ENCODE measurements at places on chromosomes 11 and 22. TPM values are rescaled to one million over a fixed set of nuclear protein-coding genes. Genes with fewer than 3 reads are reported as not detected.
A peak's percentile ranks its signal among the peaks of the same experiment; 100 is the strongest.

DNA sequence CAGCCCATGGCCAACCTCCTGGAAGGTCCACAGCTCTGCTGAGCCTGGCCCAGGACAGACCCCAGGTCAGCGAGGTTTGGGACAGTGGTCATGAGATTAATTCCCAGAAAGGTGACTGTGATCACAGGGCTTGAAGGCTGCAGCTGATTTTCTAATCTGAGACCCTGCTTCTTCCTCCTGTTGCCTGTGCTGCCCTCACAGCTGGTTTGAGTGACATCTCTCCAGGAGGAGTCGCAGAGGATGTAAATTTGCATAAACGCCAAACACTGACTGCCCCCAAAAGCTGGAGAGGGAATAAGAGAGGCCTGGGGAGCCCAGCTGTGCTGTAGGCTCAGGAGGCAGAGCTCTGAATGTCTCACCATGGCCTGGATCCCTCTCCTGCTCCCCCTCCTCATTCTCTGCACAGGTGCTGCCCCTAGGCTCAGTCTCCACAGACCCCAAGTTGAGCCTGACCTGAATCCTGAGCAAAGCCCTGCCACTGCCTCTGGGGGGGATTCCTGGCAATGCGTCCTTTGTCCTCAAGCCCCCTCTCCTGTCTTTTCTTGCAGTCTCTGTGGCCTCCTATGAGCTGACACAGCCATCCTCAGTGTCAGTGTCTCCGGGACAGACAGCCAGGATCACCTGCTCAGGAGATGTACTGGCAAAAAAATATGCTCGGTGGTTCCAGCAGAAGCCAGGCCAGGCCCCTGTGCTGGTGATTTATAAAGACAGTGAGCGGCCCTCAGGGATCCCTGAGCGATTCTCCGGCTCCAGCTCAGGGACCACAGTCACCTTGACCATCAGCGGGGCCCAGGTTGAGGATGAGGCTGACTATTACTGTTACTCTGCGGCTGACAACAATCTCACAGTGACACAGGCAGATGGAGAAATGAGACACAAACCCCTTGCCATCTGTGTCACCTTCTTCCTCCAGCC is 23.8 kb downstream of the GGTLC2 start:
- no peak overlapping the region for H3K27ac ChIP-seq
- H3K4me1 ChIP-seq, result no peaks in the 10 kb centered on the region
- H3K27me3 ChIP-seq, result peaks cover 2% of the 10 kb centered on the region
- H3K4me3 ChIP-seq, result no peak overlapping the region

DNA sequence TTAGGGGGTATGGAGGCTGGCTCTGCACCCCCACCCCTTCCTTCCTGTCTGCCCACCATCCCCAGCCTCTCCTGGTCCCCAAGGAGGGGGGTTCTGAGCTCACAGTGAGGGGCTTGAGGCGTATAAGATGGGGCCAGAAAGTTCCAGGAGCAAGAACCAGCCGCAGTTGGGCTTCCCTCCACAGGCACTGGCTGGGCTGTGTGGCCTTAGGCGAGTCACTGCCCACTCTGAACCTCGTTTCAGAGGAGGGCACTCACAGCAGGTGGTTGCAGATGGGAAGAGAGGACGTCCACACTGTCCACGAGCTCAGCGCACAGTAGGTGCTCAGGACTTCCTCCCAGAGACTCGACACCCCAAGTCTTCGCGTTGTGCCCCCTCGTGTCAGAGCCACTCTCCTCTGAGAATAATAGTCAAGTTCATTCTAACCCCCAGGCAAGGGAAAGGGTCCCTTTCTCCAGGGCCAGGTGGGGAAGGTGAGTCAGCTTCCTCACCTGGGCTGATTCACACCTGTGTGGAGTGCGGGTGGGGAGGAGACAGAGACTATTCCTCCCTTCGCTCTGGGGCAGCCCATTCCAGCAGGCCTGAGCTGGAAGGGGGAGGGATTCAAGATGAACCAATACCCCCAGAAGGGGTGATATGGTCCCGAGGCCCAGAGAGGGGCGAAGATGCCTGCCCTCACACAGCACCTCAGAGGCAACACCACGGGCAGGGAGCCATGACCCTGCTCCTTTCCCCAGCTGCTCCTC is 29.3 kb downstream of the RPL3 start:
- H3K27me3 ChIP-seq, result no peaks in the 10 kb centered on the region
- no peak for DNase-seq
- no peak overlapping the region for H3K27ac ChIP-seq
- H3K4me3 ChIP-seq, result no peak overlapping the region
- peaks cover 3% of the 10 kb centered on the region for H3K4me1 ChIP-seq
- peaks cover 3% of the 10 kb centered on the region for H3K36me3 ChIP-seq

DNA sequence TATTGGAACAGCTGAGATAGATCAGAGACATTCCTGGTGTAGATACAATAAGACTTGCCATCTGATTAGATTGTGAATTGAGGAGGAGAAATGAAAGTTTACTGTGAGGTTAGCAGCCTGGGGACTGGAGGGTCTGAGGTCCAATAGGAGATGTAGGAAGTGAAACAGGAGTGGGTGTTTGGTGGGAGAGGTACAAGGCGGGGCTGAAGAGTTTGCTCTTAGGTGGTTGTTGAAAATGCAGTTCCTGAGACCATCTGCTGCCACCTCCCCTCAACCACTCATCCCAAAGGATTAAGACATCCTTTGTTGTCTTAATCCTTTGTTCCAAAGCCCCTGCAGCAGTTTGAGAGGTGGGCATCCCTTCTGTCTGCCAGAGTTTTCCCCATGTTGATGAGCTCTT is 14.8 kb downstream of the PIWIL4 start:
- no peaks in the 10 kb centered on the region for H3K27me3 ChIP-seq
- DNase-seq, result no peak
- H3K27ac ChIP-seq, result no peak overlapping the region
- peaks cover 1% of the 10 kb centered on the region for H3K36me3 ChIP-seq
- H3K4me3 ChIP-seq, result no peak overlapping the region
- no peaks in the 10 kb centered on the region for H3K4me1 ChIP-seq

Gene OR8G1
- total RNA-seq, result not detected

DNA sequence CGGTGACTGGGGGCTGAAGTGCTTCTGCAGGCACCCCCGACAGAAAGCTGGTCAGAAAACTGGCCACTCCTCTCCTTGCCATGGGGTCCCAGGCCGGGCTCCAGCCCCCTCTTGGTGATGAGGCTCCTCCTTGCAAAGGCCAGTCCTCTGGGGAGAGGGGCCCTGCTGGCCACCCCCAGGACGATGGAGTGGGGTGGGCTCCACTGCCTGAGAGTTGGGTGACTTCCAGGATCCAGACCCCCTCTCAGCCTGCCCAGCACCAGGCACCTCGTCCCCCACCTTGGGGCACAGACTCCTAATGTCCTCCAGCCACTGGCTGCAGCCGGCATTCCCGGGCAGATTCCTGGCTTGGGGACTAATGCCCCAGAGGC is 441 bp upstream of the RPS6KA4 start:
- peaks cover 15% of the 10 kb centered on the region for H3K36me3 ChIP-seq
- no peaks in the 10 kb centered on the region for H3K27me3 ChIP-seq
- peak overlapping the region; percentile 60 for H3K4me3 ChIP-seq
- no peak for DNase-seq
- peak overlapping the region; percentile 53 for H3K27ac ChIP-seq

DNA sequence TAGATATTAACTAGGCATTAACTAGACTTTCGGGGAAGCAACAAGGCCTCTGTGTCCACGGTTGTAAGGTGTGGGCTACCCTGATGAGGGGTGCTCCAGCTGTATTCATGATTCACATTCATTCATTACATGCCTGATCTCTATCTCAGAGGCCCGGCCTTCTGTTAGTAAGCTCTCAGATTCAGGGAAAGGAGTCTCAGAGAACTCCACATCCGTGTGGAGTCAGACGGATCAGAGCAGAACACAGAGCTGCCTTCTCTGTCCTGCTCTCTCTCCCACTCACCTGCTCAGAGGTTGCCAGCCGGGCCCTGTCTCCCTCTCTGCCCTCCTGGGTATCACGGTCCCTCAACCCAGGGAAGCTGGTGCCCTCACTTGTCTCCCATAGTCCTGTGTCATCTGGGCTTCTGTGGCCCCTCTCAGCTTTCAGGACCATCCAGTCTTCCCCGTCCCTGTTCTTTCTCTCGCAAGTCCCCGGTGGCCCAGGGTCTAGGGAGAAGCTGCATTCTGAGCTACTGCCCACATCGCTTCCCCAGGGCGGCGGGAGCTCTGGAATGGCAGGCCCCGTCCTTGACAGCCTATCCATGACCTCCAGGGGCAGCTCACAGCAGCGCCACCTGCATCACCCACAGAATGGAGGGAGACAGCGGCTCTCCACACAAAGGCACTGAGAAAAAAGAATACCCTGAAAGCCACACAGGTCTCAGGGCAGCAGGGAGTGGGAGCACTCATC is 4.3 kb downstream of the TP53AIP1 start:
- H3K27ac ChIP-seq, result no peak overlapping the region
- H3K4me3 ChIP-seq, result no peak overlapping the region
- no peaks in the 10 kb centered on the region for H3K4me1 ChIP-seq
- no peaks in the 10 kb centered on the region for H3K36me3 ChIP-seq

DNA sequence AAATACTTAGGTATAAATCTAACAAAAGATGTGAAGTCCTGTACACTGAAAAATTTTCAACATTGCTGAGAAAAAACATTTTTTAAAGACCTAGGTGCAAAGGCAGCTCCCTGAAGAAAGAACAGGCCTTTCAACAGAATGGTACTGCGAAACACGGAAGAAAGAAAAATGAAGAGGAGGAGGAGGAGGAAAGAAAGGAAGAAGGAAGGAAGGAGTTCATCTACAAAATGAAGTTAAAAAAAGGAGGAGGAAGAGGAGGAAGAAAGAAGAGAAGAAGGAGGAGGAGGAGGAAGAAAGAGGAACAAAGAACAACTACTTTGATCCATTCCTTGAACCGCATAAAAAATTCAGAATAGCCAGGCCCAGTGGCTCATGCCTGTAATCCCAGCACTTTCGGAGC is 29.5 kb downstream of the DGCR2 start:
- H3K27me3 ChIP-seq, result no peaks in the 10 kb centered on the region
- peaks cover 8% of the 10 kb centered on the region for H3K36me3 ChIP-seq
- no peak overlapping the region for H3K27ac ChIP-seq
- DNase-seq, result no peak

DNA sequence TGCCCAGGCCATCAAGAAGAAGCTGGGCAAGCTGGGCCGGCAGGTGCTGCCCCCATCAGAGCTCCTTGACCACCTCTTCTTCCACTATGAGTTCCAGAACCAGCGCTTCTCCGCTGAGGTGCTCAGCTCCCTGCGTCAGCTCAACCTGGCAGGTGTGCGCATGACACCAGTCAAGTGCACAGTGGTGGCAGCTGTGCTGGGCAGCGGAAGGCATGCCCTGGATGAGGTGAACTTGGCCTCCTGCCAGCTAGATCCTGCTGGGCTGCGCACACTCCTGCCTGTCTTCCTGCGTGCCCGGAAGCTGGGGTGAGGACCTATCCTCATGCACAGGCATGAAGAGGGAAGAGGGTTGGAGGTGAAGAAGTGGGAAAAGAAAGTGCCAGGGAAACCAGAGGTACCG is 5.3 kb upstream of the NHERF4 start:
- H3K4me1 ChIP-seq, result peaks cover 18% of the 10 kb centered on the region
- H3K27me3 ChIP-seq, result no peaks in the 10 kb centered on the region
- H3K4me3 ChIP-seq, result no peak overlapping the region
- H3K36me3 ChIP-seq, result no peaks in the 10 kb centered on the region

DNA sequence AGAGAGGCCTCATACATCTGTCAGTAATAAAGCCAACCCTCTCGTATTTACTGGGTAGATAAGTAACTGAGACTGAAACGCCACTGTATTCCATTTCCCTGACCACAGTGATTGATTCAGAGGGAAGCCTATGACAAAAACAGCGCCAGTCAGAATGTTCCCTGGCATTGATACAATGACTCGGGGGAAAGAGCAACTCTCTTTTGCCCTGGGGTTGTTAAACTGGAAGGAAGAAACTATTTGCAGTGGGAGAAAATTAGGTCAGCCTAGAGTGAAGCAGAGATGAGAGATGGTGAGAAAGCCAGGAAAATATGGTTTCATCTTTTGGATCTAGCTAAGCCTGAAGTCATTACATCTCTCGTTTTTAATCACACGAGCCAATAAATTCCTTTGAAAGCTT is 48.6 kb upstream of the RBFOX2 start:
- no peaks in the 10 kb centered on the region for H3K4me1 ChIP-seq
- no peaks in the 10 kb centered on the region for H3K36me3 ChIP-seq

DNA sequence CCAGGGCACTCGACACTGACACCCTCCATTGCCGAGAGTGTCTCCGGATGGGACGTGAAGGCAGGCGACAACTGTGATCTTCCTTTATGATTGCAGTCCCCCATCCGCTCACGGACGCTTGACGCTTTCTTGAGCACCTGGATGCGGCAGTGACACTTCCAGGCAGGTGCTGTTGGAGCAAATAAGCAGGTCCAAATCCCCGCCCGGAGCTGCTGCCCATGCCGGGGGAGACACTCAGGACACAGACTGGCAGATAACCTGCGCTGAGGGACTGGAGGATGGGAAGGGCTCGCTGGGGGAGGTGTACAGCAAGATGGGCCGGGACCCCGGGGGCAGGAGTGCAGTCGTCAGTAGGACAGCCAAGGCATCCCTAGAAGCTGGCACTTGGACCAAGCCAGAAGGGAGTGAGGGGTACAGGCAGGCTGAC is 1403.5 kb downstream of the BRD1 start:
- H3K4me3 ChIP-seq, result no peak overlapping the region
- no peaks in the 10 kb centered on the region for H3K36me3 ChIP-seq
- H3K27ac ChIP-seq, result no peak overlapping the region
- H3K4me1 ChIP-seq, result no peaks in the 10 kb centered on the region

DNA sequence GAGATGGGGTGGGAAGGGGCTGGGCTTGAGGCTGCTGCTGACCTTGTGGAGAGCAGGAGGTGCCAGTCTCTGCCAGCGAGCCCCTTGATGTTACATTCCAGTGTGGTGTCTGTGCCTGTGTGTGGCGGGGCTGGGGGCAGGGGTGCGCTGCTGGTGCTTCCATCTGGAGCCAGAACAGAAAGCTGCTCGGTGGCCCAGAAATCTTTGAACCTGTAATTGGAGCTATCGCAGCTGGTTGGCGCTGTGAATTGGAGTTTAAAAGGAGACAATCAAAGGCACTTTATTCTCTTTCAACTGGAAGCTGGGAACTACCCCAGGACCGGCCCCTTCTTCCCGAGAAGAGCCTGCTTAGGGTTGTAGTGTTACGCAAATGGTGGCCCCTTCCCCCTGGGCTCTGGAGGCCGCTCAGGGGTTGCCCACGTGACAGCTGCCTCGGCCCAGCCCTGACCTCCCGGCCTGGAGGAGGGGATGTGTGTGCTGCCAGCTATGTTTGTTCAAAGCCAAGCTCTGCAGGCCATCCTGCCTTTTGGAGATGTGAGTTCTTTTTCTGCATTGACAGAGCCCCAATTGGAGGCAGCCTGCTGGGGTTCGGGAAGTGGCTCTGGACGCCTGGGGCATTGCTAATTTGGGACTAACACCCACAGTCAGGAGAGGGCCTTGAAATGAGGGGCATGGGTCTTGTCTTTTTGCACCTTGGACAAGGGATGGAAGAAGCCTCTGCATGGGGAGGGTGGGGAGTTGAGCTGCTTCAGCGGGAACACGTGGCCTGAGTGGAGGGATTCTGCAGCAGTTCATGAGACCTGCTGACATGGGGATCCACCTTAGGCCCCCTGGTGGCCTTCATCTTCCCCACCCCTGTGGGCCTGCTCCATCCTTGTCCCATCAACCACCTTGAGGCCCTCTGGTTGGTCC is 14.0 kb upstream of the ARSA start:
- DNase-seq, result no peak
- no peaks in the 10 kb centered on the region for H3K36me3 ChIP-seq
- no peak overlapping the region for H3K4me3 ChIP-seq

GRCh38 chr22:45019861-45020655 is 10.3 kb upstream of the PHF21B start:
- H3K36me3 ChIP-seq, result no peaks in the 10 kb centered on the region
- no peak overlapping the region for H3K4me3 ChIP-seq
- no peak overlapping the region for H3K27ac ChIP-seq
- DNase-seq, result no peak

Gene SHANK3
- 0.05 TPM for total RNA-seq

Gene DMC1
- 20.1 TPM for total RNA-seq

- H3K36me3 ChIP-seq, result peaks cover 40% of the 10 kb centered on the region
- H3K27me3 ChIP-seq, result no peaks in the 10 kb centered on the region
- no peak overlapping the region for H3K27ac ChIP-seq
- peaks cover 7% of the 10 kb centered on the region for H3K4me1 ChIP-seq
Measured at GRCh38 chr11:95835351-95835750, 45.1 kb downstream of the CEP57 start.

Gene UPK3A
- total RNA-seq, result not detected
